ENCODE measurements at places on chromosomes 2 and 18.

DNA sequence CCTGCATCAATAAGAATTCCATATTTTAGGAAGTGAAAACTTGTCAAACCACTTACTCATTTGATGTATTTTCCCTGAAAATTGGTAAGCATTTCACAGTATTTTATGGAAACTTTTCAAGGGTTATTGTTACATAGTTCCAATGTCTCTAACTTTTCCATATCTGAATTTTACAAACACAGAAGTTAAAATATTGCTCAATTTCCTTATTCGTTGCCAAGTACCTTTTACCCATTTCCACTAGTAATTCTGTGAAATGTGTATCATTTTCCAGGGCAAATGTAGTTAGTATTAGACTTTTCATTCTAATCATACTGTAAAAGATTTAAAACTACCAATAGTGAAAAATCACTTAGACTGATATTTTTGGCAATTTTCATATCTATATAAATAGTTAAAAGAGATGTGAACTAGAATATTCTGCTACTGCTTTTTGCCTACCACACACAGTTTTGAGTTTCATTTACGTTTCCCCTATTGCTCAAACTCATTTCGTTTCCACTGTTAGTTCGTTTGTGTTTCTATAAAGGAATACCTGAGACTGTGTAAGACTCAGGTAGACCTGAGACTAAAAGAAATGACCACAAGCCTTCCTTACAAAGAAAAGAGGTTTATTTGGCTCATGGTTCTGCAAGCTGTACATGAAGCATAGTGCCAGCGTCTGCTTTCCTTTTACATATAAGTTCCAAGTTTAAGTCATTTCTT is 86.3 kb downstream of the PMS1 start:
- no peak for DNase-seq

- no peak for DNase-seq
These were observed 168.5 kb upstream of the PXDN start for GRCh38 chr2:1912771-1913170.

GRCh38 chr2:159616286-159616701 is at the start of gene BAZ2B:
Gene BAZ2B (minus strand): TSS chr2:159616548. CDS start chr2:159478719, 137,829 bp downstream.
- peak; percentile 56 for DNase-seq

GRCh38 chr2:60364491-60364890 is 189.0 kb downstream of the BCL11A start:
- DNase-seq: no peak

- DNase-seq: no peak
These were observed 117.2 kb downstream of the CTNNA2 start for GRCh38 chr2:79630060-79630459.

- DNase-seq: no peak
These were observed 57.0 kb downstream of the CIB4 start for GRCh38 chr2:26584191-26584590.

DNA sequence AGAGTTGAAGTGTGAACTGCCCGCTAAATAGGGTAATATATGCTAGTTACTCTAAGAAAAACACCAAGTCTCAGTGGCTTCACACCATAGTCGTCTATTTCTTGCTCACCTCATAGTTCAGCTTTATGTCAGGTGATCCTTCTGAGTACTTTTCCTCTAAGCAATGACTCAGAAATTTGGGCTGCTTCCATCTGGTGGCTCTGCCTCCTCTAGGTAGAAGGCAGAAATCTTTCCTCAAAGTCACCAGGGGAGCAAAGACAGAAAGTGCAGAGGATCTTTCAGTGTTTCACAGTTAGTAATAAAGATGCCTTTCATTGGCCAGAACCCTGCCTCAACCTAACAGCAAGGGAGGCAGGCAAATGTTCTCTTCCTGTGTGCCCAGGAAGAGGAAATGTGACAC is 17.3 kb downstream of the CDH20 start:
- no peak for DNase-seq

- no peak for DNase-seq
These were observed 269.7 kb upstream of the THSD7B start for GRCh38 chr2:136495636-136496035.

Data from frontal cortex (tissue), 4 donors.